RPMI7951 (cell line): ENCODE measurements at places on chromosomes 7 and 10.

GRCh38 chr10:3452173-3452626, 279.6 kb upstream of the PITRM1 start:
- peak; percentile 99 for DNase-seq

DNA sequence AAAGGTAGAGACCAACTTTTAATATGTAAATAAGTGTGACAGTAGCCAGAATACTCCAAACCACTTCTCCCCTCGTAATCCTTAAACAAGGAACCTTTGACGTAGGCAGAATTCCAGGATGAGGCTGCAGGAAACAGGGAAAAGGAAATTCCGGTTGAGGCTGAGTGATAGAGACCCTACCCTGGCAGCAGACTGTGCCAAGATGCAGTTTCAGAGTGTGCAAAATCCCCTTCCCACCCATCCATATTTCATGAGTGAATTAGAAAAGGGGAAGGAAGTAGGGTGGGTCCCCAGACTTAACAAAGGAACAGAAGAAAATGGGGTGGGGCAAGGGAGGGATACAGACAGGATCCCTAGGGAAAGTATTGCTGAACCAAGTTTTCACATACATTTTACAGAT, 143.0 kb downstream of the RAPGEF5 start:
- DNase-seq, result no peak

GRCh38 chr10:7545261-7545660, 121.5 kb downstream of the ITIH5 start:
- no peak for DNase-seq

GRCh38 chr7:11605749-11606148, 226.2 kb downstream of the THSD7A start:
- DNase-seq, result no peak

DNA sequence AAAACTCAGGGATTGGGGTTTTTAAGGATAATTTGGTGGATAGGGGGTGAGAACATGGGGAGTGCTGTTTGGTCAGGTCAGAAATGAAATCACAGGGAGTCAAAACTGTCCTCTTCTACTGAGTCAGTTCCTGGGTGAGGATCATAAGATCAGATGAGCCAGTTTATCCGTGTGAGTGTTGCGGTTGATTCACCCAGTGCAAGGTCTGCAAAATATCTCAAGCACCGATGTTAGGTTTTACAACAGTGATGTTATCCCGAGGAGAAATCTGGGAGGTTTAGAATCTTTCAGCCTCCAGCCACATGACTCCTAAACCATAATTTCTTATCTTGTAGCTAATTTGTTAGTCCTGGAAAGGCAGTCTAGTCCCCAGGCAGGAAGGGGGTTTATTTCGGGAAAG, 31.7 kb upstream of the AGR2 start:
- no peak for DNase-seq

- DNase-seq, result no peak
Observed at GRCh38 chr7:28847681-28848080, 110.4 kb downstream of the TRIL start.
